ENCODE measurements at places on chromosomes 2 and 18.

DNA sequence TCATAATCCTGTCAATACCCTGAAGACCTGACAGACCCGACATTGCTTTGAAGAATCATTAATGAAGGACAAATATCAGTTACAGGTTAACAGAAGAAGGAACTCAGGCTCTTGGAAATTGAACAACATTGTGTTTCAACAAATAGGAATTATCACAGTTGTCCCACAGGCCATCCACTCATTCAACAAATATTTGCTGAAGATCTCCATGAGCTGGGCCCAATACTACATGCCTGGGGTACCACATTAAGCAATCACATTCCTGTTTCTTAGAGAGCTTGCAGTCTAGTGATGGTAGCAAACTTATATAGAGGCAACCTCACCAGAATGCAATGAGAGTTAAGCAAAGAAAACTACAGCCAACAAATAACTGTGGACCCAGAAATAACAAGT is 671.6 kb upstream of the ACVR2A start:
- no peak for DNase-seq

- DNase-seq, result no peak
Measured at GRCh38 chr2:59390581-59390980, 1149.5 kb upstream of the FANCL start.

DNA sequence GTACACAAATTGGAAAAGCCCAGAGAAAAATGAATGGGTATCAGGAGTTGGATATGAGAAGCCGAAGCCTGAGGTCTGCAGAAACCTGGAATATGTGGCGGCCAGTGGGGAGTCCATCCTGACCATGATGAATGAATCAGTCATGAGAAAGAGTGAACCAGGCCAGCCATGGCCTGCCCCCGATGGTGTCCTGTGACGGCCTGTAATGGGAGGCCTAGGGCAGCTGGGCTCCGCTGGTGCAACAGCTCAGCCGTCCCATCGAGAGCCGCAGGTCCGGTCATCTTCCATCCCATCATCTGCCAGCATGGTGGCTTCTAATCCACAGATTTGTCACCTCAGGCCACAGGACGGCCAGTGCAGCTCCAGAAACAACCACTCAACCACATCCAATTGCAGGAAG is 116.4 kb downstream of the PDCL3 start:
- DNase-seq, result no peak

DNA sequence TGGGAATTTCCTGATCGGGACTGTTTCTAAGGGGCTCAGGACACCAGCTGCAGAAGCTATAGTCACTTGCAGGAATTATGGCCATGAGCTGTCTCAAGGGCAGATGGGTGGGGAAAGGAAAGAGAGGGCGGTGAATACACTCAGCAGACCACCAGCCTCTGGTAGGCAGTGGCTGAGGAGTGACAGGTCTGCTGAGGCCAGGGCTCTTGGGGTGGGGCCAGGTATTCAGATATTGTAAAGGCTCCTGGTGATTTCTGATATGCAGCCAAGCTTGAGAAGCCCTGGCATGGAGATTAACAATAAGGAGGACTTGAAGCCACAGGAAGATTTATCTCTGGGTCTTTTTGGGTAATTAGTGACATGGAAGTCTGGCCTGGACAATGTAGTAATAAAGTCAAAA is 145.3 kb upstream of the AQP4 start:
- DNase-seq, result no peak

GRCh38 chr2:238105506-238106338 is 5.6 kb downstream of the ESPNL start:
- DNase-seq, result no peak

- DNase-seq, result no peak
Measured at GRCh38 chr2:46428911-46429436, 50.4 kb upstream of the TMEM247 start.

DNA sequence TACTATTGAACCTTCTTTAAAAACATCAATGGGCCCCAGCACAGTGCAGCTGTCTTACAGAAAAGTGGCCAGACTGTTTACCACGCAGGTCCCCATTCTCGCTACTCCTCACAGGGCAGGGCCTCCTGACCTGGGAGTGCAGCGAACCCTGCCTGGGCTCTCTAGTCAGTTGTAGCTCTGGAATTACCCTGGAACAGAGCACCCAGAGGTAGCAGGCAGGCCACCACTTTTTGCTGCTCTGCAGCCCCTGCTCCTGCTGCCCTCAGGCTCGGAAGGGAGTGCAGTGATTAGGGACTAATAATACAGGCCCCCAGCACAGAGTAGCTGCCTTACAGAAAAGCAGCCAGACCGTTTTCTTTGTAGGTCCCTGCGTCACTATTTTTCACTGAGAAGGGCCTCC is 1563.0 kb downstream of the SUCLG1 start:
- DNase-seq, result no peak

DNA sequence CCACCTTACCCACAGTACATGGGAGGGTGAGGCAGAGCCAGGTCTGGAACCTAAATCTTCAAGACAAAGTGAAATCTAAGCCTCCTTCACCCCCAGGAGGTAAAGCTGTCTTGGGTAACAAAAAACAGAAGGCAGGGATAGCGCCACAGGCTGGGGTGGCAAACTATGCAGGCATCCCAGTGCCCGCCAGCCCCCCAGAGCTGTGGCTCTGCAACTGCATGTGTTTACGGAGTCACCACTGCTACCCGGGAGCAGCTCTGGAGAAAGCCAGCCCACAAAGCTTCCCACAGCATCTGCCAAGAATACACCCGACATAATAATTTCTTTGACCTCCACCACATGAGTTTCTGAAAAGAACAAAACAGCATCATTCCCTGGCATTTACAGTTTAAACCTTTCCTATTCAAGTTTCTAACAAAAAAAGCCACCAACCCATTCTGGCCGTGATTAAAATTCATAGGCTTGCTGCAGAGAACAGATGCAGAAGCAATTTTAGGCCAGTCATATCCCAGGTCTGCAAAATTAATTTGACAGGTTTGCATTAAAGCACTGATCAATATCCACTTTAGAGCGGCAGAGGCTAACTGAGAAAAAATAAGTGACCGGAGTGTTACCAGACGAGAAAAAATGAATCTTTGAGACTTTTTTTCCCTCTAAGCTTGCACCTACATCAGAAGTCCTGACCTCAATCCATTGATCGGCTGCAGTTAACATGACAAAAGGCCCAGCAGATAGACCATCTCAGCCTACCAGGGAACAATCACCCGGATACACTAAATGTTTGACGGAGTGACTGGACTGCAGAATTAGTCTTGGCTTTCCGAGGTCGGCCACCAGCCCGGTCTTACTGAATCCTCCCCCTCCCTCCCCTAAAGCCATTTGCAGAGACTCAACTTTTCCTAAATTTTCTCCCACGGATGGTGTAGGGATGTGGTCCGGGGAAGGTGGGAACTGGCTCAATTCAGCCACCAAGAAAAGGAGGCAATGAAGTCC is 309.6 kb upstream of the SKOR2 start:
- no peak for DNase-seq

DNA sequence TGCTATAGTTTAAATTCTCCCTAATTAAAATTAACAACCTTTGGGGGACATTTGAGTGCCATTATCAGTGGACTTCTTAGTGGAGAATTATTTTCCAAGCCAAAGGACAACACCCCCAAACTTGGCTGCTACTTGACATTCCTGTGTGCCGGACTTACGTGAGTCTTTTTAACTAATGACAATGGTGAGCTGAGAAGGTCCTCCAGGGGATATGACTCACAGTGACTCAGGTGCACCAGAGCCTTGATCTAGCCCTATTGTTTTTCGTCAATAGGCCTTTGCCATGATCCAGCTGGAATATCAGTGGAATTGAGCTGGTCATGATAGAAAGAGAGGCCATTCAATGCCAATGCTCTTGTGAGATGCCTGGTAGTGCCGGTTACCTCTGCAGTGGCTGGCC is 118.1 kb upstream of the CXCR4 start:
- no peak for DNase-seq

GRCh38 chr2:154882725-154883124 is 184.2 kb downstream of the KCNJ3 start:
- no peak for DNase-seq

DNA sequence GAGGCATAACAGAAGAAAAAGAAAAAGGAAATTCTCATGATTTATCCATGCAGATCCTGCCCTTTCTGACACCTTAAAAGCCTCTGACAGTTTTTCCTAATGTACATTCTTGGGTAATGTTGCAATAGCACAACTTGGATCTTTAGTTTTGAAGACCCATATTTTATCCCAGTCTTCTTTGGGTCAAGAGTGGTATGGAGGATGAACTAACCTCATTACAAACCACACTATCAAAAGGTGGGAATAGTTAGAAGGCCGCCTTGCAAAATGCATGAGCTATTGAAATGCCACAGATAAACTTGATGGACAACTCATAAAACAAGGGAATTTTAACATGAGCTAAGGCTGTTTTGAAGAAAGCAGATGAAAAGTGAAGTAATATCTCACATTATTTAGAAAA is 1479.8 kb upstream of the ACVR2A start:
- DNase-seq, result no peak

DNA sequence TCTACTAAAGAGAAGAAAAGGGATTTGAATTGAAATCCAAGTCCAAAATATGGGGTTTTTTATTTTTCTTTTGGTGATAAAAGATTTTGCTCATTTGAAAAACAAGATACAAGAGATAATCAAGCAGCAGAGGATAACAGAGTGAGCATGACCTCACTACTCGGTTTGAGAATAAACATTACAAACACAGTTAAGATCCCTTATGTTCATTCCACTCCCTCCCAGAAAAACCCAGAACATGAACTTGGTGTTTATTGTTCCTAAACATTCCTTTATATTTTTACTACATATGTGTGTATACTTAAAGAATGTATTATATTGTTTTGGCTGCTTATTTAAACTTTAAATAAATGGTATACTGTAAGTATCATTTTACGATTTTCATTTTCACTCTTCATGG is 146.6 kb upstream of the CHAC2 start:
- DNase-seq, result no peak

DNA sequence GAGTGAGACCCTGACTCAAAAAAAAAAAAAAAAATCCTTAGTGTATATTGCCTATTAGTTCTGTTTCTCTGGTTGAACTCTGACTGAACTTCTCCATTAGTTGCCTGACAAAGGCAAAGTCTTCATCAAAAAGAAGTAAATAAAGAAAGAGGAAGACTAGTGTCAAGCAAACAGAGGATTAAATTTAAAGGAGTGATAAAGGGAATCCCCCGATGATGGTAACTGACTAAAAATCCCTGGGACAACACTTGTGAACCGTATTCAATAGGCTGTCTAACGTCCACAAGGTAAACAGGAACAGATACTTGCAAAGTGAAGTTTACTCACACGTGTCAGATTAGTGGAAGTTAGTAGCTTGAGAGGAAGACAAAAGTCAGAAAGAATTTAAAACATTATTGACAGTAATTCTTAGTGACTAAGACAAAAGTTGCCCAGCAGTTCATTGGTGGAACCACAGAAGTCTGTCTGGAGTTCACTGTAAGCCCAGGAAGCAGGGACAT is 26.2 kb upstream of the SPOPL start:
- DNase-seq, result no peak

DNA sequence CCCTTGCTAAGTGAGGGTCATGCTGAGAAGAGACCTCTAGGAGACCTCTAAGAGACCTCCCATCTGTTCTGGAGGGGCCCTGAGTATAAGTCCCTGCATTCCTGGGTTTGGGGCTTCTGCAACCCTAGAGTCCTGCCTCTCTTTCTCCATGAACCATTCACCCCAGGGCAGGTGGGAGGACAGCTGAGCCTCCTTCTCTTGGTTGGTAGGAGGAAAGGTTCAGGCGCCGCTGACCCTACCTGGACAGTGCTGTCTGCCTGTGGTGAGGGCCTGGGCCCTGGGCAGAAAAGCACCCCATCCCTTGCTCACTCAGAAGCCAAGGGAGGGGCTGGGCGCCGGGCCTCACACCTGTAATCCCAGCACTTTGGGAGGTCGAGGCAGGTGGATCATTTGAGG is 604 bp upstream of the VIL1 start:
- no peak for DNase-seq

GRCh38 chr18:23012249-23012648 is 79.1 kb downstream of the RBBP8 start:
- no peak for DNase-seq

DNA sequence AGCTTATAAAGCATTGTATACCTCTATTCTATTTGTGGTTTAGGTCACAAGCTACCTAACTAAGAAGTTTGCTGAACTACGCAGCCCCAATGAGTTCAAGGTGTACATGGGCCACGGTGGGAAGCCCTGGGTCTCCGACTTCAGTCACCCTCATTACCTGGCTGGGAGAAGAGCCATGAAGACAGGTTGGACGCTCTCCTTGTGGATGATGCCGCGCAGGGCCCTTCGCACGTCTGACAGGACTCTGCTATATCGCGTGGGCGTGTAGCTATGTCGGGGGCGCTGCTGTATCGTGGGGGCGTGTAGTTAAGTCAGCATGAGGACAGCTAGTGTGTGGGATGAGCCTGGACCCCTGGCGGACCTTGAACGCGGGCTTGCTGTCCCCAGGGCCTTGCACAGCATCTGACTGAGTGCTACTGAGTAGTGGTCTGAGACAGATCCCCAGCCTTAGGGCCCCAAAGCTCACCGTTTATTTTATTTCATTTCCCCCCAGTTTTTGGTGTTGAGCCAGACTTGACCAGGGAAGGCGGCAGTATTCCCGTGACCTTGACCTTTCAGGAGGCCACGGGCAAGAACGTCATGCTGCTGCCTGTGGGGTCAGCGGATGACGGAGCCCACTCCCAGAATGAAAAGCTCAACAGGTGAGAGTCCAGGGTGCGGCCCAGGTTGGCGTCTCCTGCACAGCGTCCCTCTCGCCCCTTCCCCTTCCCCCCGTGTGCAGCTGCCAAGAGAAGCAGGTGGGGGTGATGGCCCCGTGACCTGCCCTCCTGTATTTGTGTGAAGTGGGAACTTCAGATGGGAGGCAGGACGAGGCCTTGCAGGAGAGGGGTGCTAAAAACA is 15.6 kb upstream of the CNDP1 start:
- DNase-seq, result no peak

DNA sequence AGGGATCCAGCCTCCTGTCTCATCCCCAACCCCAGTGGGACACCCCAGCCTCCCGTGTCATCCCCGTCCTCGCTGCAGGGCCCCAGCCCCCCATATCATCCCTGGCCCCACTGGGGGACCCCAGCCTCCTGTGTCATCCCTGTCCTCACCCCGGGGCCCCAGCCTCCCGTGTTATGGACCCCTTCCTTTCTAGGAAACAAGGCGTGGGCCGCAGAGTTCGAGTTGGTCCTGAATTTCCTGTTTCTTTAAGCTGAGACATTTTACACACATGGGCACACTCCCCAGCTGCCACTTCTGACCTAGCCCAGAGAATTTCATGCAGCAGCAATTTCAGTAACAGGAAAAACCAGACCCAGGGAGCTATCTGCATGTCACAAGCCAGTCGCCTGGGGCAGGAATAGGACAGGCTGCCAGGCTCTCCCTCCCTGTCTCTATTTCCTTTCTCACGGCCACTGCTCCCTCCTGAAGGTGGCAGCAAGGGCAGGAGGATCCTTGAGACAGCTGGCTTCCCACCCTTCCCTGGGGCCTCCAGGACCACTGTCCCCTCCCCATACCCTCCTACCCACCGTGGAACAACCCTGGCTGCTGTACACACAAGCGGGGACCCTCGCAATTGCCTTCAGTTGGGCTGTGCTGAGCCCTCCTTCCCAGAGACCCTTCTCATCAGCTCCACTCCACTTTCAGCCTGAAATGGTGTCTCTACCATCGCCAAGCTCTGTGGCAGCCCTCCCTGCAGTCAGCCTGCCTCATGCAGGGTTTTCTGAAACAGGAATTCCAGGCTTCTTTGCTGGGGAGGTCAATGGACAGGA is 141.9 kb upstream of the ID2 start:
- no peak for DNase-seq

All from effector memory CD4-positive, alpha-beta T cell (primary cell).